KG1 (cell line): ENCODE measurements at places on chromosomes 1 and 21.
A peak's percentile ranks its signal among the peaks of the same experiment; 100 is the strongest.

GRCh38 chr1:33501309-33501708 is 28.9 kb downstream of the ZSCAN20 start:
- no peak for DNase-seq

DNA sequence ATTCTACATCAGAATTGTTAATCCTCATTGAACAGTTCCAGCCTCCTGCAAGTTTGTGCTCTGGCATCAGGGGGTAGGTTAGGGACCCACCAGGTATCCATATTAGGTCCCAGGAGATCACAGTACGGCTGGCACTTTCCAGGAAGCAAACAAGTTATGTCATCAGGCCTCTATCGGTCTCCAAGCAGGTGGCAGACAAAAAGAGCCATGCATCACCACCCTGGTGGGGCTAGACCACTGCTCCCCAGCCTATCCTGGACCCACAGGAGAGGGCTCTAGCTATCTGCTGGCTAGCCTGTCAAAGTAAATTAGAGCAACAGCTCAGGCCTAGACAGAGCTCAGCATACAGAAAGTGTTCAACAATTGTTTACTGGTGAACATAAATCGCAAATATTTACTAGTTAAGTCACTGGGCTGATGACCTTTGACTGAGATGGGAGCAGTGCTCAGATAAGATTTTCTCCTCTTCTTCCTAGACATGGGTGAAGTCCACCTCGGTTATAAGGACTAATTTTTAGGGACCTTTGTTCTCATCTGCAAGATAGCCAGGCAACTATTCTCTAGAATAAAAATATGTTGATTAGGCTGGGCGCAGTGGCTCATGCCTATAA is 6.4 kb downstream of the NUAK2 start:
- DNase-seq: no peak

- no peak for DNase-seq
Measured at GRCh38 chr21:30839304-30839703, 9.7 kb upstream of the KRTAP7-1 start.

- DNase-seq: no peak
Measured at GRCh38 chr1:86423873-86424272, at the start of gene CLCA2. Gene CLCA2 (plus strand): TSS chr1:86424171. CDS start chr1:86424248, 77 bp downstream.

- peak; percentile 54 for DNase-seq
Measured at GRCh38 chr1:206557636-206558473, 50.5 kb downstream of the RASSF5 start.

DNA sequence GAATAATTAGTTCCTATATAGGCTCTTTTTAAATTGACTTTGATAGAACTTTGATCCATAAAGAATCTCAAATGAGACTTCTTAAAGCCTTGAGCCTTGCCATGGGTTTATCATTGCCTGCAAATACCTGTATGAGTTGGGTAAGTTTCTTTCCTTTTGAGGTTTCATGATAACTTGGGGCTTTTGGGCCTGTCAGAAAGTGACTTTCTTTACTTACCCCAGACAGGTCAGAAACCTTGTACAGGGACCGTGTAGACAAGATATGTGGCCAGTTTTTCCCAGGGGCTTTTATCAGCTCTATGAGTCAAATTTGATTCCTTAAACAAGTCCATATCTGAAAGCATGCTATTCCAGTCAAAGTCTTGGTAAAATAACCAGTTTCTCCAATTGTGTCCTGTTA is 17.3 kb downstream of the KCTD3 start:
- no peak for DNase-seq

DNA sequence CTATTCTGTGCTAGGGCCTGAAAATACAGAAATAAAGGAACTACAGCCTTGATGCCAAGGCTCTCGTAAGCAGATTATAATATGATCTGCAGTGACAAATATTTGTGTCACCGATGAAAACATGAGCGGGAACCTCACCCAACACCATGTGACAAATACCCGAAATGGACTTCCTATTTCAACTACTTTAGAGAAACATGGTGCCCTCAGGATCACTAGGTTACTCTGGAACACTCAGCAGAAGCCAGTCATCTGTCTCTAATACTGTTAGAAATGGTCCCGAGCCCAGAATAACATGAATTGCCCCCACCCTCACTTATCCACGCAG is 463 bp upstream of the VAMP3 start:
- DNase-seq: no peak

GRCh38 chr1:3055051-3055450 is 14.0 kb upstream of the PRDM16 start:
- DNase-seq: no peak

- DNase-seq: no peak
Measured at GRCh38 chr21:27213303-27213702, 246.4 kb upstream of the ADAMTS5 start.

DNA sequence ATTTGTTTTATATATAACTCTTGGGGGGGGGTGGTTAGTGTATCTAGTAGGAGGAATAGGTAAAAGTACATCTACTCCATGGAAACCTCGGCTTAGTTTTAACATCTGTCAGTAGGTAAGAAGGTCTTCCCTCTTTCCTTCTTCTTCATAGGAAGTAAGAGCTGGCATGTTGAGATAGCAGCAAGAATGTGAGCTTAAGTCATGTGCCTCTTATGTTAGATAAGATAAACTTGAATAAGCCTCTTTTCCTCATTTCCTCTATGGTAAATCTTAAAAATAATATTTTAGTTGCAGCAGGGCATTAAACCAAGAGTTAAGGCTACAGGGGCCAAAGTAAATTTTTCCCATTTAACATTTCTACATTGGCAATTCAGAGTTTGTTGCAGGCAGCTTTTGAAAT is 100.4 kb downstream of the MAP3K21 start:
- DNase-seq: no peak

GRCh38 chr1:38992412-38993111 is 1.5 kb downstream of the AKIRIN1 start:
- DNase-seq: no peak

DNA sequence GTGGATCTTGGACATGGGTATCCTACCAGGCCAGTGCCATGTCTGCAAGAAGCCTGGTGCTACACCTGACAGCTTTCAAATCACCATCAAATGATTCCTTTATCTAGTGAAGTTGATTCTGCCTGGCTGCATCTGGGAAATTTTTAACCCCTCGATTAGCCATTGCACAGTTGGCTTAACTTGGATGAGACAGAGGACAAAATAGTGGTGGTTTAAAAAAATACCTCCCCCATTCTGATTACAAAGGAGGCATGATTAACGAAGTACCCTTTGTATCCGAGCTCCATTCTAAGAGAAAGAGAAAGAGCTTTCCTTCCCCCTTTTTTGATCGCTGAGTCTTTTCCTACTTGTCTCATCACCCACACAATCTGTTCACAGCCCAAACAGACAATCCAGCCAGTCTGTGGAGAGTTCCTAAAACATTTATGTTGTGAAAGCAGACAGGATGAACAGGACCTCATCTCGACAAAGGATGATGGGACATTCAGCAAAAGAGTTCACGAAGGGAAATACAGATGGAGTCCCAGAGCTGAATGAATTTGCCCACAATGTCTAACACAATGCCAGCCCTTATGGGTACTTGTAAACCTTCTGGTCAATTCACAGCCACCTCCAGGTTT is 20.5 kb downstream of the WLS start:
- DNase-seq: no peak

GRCh38 chr21:19268686-19269085 is 865.1 kb upstream of the TMPRSS15 start:
- DNase-seq: no peak

DNA sequence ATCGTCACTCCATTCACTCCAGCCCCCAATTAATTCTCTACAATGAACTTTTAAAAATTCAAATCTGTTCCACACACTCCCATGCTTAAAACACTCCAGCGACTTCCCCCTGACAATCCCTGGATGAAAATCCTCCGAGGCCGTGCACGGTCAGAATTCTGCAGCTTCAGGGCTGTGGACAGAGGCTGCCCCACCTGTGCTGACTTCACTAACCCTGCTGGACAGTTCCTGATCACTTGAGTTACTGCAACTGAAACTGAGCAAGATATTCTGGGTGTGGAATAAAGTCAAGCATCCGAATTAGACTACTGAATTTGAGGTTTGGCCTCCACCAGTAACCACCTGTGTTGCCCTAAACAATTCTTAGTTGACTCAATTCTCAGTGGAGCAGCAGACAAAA is 1.0 kb upstream of the JAK1 start:
- no peak for DNase-seq

DNA sequence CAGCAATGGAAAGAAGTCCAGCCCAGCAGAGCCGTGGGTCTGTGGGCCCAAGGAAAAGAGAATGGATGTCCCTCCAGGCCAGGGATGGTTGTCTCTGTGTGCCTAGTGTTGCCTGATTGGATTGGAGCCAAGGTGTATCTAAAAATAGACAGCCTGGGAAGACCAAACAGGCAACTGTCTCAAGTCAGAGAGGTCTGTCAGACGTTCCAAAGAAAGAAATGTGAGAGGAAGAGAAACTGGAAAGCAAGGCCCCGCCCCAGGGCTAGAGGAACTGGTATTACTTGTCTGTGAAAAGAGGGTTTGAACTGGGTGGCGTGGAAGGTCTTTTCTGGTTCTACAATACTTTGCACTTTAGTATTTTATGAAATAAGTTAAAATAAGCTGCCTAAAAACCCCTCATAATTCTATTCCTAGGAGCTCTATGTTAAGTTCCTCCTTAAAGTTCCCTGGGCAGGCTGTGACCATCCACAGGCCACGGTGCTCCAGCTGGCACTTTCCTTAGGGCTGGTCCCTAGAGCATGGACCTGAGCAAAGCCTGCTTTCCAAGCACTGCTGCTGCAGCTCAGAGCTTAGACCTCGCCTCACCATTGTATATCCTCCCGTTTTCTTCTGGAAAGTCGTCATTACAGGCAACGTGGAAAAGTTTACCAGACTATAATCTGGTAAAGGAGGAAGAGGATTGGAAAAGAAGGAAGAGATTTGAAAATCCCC is 151.6 kb downstream of the DISC1 start:
- DNase-seq: no peak

DNA sequence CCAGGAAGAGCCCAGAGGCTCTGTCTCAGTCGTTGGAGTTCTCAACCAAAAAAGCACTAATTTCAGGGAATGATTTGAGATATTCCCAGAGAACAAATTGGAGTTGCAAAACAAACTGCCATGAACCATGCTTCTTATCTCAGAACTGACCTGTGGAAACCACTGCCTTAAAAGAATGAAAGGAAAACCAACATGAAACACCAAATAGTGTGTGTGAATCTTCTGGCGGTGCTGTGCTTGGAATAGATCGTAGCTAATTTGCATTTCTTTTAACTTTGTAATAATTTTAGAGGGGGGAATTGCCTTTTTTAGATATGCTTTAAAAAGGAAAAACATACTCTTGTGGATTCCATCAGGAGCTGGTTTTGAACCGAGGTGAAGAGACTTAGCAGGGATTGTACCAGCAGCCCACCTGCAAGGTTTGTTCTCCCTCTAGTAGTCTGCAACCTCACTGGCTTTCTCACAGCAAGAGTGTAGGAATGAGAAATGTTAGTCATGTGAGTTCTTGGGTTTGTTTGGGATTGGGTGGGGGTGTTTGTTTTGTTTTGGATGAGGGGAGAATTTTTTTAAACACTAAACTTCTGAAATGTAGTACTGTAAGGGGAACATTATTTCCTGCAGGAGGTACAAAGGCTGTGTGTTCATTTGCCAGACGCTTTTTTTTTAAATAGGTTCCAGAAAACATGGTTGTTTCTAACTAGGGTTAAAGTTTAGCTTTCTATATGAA is 45.7 kb upstream of the ANGPTL1 start:
- DNase-seq: no peak

DNA sequence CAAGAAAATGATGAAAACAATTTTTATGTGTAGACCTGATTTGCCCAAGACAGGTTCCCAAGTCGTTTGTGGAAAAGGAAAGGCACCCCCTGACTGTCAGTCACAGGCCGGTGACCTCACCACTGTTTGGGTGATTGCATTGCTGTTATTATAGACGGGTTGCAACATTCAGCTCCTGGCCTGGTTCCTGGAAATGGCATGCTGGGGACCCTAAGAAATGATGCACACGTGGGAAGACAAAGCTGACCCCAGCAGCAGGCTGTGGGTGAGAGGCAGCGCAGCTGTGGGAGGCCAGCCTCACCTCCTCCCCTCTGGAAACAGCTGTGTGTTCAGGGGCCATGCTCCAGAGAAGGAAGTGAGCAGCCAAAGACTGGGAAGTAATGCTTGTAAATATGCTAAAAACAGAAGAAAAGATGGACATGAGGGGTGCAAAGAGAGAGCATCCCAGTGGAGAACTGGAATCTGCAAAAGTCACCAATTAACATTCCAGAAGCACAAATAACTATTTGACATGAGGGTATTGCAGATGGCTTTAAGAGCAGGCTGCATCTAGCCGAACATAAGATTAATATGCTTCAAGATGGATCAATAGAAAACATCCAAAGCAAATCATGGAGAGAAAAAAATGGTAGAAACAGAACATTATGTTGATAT is 23.4 kb upstream of the ABCG1 start:
- DNase-seq: no peak

GRCh38 chr1:222606757-222607156 is 11.1 kb upstream of the MIA3 start:
- DNase-seq: no peak

GRCh38 chr21:45598666-45599065 is 44.9 kb upstream of the PCBP3 start:
- DNase-seq: no peak

DNA sequence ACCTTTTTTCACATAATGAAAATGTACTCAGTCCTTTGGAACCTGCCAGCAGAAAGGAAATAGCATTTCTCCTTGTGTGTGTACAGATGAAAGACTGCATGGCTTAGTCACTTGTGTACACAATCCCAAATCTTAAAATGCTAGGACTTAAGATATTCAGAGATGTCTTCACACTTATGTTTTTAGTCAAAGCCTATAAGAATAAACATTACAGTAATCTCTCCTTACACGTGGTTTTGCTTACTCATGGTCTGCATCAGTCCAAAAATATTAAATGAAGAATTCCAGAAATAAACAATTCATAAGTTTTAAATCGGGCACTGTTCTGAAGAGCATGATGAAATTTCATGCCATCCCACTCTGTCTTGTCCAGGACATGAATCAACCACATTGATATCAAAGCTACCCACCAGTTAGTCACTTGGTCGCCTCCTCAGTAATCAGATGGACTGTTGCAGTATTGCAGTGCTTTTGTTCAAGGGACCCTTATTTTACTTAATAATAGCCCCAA is 75.7 kb upstream of the RRP15 start:
- DNase-seq: no peak

DNA sequence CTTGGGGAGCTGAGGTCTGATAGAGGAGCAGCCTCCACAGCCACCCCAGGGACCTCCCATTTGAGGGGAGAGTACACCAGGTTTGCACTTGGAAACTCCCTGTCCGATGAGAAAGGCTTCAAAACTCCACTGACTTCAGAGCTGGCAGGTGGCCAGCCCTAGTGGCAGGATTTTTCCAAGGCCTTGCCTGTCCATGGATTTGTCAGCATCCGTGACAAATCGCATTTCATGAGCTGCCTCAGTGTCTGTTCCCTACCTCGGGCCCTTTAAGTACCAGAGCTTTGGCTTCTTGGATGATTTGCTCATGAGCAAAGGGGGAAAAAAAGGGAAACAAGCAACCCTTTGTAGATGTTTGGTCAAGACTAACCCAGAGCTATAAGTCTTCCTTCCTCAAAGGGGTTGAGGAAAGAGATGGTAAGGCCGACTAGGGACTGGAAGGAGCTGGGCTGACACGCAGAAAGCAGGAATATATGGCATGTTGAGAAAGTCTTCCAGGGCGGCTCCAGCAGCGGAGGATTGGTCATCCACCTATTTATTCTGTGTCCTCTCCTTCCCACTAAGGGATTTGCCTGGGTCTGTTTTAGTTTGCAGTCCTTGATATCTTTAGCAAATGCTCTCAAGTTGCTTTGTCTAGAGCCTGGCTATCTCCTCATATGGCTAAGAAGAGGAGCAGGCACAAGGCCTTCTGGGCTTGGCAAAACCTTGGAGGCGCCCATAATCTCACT is 2.7 kb upstream of the HSPG2 start:
- no peak for DNase-seq

GRCh38 chr1:236394879-236395229 is 768 bp downstream of the EDARADD start:
- no peak for DNase-seq

- DNase-seq: no peak
Measured at GRCh38 chr21:42707207-42707830, 53.9 kb downstream of the PDE9A start.
